ENCODE measurements at places on chromosomes 4 and X.

DNA sequence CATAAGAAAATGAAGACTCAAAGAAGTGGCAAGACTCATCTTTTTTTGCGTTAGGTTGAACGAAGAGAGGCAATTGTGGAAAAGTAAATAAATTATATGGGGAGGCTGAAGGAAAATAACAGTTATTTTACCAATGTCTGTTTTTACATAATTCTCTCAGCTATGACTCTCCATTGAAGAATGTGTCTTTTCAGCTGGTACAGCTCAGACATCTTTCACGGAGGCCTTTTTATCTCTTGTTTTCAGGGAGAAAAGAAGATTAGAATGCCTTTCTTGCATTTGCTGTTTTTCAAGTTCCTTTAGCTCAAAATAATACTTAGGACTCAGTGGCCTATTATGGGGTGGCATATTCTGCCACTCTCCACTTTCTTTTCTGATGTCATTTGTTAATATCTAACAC lies 153.0 kb downstream of the ADAM29 start:
- no peak for DNase-seq

DNA sequence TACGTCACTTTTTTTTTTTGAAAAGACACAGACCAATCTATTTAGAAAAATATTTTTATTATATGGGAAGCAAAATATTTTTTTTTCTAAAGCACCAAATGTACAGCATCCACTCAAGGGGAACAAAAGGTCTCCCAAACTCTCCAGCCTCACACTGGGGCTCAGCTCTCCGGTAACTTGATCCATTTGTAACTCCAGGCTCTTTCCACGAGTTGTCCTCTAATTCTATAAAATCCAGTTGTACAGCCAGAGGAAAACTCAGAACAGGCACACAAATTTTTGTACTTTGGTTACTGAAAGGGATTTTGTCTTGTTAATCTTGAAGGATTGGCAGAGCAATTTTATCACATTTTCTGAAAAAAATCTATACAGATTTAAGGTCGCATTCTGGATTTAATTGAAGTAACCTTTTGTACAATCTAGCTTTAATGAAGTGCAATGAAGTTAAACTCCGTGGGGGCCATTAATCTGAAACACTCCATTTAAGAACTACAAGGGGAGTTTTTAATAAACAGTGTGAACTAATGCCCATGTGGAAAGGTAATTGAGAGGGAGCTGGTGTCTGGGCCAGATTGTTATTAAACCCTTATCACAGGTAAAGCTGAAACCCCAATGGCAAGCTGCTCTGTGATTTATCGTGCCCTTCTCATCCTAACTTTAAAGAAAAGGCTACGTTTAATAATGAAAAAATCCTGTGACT lies 161.2 kb upstream of the FRG1 start:
- no peak for DNase-seq

- no peak for DNase-seq
These were observed 44.8 kb upstream of the PTPN13 start for GRCh38 chr4:86549163-86549788.

DNA sequence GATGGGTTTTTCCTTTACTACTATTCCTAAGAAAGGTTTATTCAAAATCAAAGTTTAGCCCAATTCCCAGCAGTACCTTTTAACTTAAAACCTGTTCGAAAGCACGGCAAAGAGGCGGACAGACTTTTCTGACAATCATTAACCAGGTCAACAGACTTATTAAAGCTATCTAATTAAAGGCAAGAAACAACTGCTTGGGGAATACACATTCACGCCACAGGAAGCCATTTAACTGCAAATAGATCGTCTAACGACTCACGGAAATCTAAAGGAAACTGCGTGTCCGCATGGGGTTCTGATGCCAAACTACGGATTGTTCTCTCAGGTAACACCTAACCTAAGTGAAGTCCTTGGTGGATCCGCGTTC lies 663 bp upstream of the USP53 start:
- no peak for DNase-seq

- no peak for DNase-seq
These were observed 1028.4 kb upstream of the INTU start for GRCh38 chr4:126604268-126604867.

Data from hematopoietic multipotent progenitor cell (in vitro differentiated cells).